ENCODE measurements at places on chromosomes 3 and 15.

- DNase-seq, result no peak
These were observed 29.6 kb upstream of the SPTBN5 start for GRCh38 chr15:41923401-41923997.

DNA sequence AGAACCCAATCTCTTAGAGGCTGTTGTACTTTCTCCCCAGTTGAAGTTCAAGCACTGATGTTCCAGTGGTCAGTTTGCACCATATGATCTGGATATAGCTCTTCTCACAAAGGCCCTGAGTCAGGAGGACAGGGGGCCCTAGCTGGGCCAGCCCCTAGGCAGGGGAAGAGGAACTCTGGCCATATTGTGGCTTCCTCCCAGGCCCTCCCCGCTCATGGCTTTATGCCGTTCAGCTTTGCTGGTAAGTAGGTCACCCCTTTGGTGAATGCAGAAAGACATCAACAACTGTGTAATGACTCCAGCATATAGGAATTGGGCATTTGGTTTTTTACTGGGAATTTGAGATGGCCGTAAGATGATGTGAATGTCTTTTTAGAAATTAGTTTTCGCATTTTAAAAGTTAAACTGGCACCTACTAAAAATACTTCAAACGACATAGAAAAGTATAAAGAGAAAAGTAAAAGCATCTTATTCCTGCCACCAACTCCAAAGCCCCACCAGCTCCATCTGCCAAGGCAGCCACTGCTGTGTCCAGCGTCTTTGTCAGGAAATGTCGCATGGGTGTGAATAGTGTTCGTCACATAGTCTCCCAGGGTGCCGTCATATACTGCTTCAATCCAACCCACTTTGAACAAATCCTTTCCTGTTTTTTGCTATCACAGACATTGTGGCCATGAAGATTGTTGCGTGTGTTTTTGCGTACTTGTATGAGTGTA lies 25.3 kb downstream of the CCR9 start:
- DNase-seq, result no peak

GRCh38 chr3:59450946-59451763 lies 401.3 kb upstream of the CFAP20DC start:
- DNase-seq, result no peak

- DNase-seq, result no peak
These were observed 47.0 kb upstream of the FSTL1 start for GRCh38 chr3:120497818-120498217.

GRCh38 chr3:122940628-122941086 lies 86.9 kb downstream of the SEMA5B start:
- DNase-seq, result no peak

GRCh38 chr15:49468481-49468839 lies 45.4 kb downstream of the FGF7 start:
- DNase-seq, result no peak

DNA sequence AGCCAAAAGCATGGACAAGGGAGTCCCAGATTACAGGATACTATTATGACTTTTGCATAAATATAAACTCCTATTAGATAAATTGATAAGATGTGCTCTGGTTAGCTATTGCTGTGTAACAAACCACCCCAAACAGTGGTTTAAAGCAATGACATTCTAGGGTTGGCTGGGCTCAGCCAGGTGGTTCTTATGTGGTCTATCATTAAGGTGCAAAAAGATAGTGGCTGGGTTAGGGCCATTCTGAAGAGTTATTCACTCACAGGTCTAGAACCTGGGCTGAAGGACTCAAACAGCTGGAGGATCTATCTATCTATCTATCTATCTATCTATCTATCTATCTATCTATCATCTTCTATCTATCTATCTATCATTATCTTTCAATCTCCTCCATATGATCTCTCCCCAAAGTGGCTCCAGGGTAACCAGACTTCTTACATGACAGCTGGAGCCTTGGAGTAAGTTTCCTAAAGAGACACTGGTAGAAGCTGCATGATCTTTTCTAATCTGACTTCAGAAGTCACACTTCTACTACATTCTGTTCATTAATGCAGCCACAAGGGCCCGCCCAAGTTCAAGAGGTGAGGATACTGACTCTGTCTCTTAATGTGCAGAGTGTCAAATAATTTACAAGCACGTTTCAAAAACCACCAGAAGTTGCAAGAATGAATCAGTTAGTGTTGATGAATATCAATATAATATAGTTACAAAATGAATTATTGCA lies 74.9 kb upstream of the XCR1 start:
- DNase-seq, result no peak

DNA sequence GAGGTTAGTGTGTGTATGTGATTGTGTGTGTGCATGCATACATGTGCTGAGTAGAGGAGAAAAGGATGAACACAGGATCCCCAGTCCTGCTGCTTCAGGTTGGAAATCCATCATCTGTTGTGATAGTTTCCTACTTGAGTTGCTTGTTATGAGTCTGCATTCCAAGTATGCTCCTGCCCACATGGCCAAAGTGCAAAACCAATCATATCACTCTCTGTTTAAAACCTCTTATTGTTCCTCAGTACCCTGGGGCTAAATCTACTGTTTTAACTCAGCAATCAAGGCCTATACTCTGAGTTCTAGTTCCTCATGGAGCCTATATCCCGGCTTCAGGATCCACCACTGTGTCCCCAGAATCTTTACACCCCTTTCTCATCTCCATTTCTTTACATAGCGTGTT lies 139.9 kb upstream of the TLE3 start:
- DNase-seq, result no peak

DNA sequence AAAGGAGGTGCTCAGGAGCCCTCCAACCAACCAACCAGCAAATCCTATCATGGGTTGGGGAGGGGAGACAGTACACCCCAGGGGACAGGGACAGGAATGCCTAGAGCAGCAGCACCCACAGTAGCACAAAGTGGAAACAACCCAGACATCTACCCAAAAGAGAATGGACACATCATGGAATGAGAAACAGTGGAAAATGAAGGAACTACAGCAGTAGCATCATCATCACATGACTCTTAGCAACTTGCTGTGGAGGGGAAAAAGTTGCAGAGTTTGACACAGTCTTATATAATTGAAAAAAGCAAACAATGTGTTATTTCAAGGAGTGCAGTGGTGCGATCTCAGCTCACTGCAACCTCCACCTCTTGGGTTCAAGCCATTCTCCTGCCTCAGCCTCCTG lies 11.0 kb downstream of the C3orf22 start:
- no peak for DNase-seq

DNA sequence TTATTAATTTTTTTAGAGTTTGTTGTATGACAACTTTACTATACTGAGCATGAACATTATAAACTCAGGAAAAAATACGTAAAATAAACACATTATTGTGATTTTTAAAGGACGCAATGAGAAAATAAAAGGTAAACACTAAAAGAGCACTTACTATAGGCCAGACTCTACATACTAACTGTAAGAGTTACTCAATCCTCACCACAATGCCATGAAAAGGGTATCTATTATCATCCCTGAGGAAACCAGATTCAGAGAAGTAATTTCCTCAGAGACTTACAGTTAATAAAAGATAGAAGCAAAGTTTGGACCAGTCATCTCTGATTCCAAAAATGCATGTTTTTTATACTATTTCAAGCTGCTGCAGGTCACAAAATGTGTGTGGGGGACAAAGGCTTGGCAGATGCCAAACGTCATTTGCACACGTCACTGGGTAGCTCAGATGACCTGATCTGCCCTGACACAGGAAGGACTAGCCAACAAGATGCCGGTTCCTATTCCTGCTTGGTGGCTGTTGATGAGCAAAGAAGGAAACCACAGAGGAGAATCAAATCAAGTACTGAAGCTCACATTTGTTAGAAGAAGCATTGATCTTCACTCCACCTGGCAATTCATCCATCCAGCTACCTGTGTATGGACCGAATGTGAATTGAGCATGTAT lies 42.3 kb downstream of the KLHL6 start:
- DNase-seq, result no peak

- DNase-seq, result no peak
These were observed at the start of gene IL17RE for GRCh38 chr3:9902372-9903237. Gene IL17RE (plus strand): TSS chr3:9902848. CDS start chr3:9902933, 85 bp downstream.

DNA sequence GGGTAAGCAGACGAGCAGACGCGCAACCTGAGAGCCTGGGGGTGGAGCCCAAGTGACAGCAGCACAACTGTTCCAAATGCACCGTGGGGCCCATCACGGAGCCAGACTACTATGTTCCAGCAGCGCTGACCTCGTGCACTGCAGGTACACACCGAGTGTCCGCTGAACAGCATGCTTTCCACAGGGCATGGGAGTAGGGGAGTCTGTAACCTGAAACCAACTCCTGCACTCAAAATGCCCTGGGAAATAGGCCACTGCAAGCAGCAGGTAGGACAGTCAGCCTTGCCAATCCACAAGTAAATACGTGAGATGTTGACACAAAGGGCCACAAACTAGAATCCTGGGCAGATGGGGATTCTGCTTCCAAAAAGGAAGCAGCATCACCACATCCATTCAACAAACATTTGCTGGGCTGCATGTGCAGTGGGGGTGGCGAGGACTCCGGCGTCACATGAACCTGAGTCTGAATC lies 73.9 kb downstream of the TBC1D2B start:
- DNase-seq, result peak; percentile 66

GRCh38 chr3:8359133-8359532 lies 142.5 kb upstream of the LMCD1 start:
- DNase-seq, result no peak

DNA sequence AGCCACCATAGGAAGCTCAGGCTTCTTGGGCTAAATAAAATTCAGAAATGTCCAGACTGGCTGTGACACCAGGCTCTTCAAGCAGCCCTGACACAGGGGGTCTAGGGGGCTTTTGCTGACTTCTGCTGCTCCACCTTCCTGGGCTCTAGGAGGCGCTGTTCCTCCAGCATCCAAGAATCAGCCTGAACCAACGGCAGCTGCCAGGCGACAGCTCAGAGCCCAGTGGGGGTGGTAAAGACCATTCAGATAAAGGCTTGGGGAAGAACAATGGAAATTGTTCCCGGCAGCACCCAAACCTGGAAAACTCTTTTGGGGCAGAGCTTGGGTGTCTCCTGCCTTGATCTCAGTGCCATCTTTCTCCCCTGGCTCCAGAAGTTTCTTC lies 21.6 kb upstream of the PSTPIP1 start:
- DNase-seq, result no peak

DNA sequence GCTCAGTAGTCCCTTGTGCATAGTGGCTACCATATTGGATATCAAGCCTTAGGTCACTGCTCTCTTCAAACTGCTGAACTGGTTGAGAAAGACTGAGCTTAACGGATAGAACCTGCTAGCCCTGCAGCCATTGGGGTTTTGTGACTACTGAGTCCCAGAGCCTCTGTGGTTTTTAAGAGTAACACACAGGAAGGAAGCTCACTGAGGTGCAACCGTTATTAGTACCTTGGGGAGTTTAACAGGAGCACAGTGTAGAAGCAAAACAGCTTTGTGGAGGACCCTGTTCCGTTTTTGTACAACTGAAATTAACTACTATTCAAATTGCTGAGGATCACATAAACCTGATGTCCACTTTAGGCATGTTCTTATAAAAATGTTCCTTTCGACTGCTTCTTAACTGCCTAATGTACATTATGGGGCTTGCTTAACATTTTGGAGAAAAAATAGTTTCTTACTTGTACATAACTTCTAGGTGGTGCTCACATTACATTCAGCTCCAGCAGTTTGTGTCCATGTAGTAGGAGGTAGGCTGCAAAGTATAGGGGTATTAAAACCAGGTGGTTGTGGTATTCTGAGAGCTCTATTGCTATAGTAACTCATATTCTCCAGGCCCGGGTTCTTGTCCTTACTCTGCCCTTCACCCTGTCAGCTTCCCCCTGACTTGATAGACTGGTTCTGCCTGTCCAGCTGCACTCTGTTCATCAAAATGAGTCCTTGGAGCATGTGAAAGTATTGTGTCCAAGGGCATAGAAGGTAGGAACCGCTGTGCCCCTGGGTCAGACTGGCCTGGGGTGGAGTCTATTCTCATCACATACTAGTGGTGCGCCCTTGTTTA lies 17.3 kb downstream of the PXK start:
- no peak for DNase-seq

DNA sequence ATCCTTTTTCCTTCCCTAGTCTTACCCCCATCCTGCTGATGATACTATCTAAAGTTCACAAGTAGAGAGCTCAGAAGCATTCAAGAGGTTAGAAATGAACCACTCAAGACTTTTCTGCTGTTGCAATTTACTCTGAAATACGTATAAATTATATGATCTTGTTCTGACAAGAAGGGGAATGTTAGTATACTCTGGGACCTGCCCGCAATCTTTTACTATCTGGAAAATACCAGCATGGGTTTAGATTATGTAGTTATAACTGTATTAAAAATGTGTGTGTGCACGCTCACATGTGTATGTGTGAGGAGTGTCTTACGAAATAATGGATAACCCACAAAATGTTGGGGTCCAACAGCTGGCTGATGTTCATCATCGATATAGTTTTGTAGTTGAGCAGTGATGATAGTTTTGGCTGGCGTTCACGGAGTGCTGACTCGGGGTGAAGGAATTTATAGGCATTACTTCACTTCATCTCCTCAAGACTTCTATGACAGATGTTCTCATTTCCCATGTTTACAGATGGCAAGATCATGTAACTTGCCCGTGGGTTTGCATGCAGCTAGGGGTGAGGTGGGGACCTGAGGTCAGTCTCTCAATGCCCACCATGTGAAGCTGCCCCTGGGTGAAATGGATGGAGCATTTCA lies 297.5 kb upstream of the LYSMD4 start:
- DNase-seq, result no peak

GRCh38 chr15:63236272-63236671 lies 41.1 kb upstream of the APH1B start:
- DNase-seq, result no peak

All from NCI-H187 (cell line).